ENCODE measurements at places on chromosomes 4 and X. TPM values are rescaled to one million over a fixed set of nuclear protein-coding genes. Genes with fewer than 3 reads are reported as not detected.

PRRG3 gene
- total RNA-seq, result 17.0 TPM

PF4V1 gene
- not detected for total RNA-seq

FOXR2 gene
- not detected for total RNA-seq

CFAP47 gene
- total RNA-seq, result not detected

COL4A5 gene
- total RNA-seq, result 7.4 TPM

GRCh38 chr4:84336964-84337705 is 162.0 kb downstream of the NKX6-1 start:
- no peaks in the 10 kb centered on the region for H3K27me3 ChIP-seq
- H3K4me3 ChIP-seq, result no peak overlapping the region
- H3K4me1 ChIP-seq, result no peaks in the 10 kb centered on the region
- H3K27ac ChIP-seq, result no peak overlapping the region
- no peak for DNase-seq

- H3K27ac ChIP-seq, result peak overlapping the region; percentile 53
- DNase-seq, result no peak
- peaks cover 41% of the 10 kb centered on the region for H3K4me1 ChIP-seq
- no peak overlapping the region for H3K4me3 ChIP-seq
Measured at GRCh38 chr4:151206241-151207005, 70.5 kb upstream of the PRSS48 start.

- DNase-seq, result no peak
- H3K4me1 ChIP-seq, result no peaks in the 10 kb centered on the region
- no peak overlapping the region for H3K4me3 ChIP-seq
- H3K27me3 ChIP-seq, result no peaks in the 10 kb centered on the region
Measured at GRCh38 chrX:104325213-104325585, 70.5 kb upstream of the ESX1 start.

GRCh38 chr4:96227515-96227914 is 387.6 kb downstream of the PDHA2 start:
- H3K4me3 ChIP-seq, result no peak overlapping the region
- H3K27me3 ChIP-seq, result no peaks in the 10 kb centered on the region
- no peak overlapping the region for H3K27ac ChIP-seq
- no peaks in the 10 kb centered on the region for H3K4me1 ChIP-seq
- no peak for DNase-seq
- no peaks in the 10 kb centered on the region for H3K36me3 ChIP-seq

DNA sequence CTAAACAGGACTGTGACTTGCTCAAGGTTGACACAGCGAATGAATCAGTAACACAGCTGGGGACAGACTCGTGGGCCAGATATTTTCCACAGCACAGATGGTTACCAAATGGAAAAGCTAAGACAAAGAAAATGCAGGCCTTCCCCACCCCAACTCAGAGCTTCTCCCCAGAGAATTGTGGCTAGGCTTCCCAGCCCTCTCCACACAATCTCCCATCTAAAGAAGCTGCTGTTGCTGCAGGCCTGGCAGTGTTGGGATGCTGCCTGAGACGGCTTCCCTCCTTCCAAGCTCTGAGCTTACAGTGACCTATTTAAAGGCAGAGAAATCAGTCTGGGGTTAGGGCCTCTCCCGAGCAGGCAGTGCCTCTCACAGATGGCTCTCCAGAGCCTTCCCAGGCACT is 46.5 kb upstream of the PGRMC1 start:
- H3K4me3 ChIP-seq, result no peak overlapping the region
- H3K27me3 ChIP-seq, result no peaks in the 10 kb centered on the region
- H3K4me1 ChIP-seq, result no peaks in the 10 kb centered on the region
- peak overlapping the region; percentile 70 for H3K27ac ChIP-seq
- no peaks in the 10 kb centered on the region for H3K36me3 ChIP-seq

GRCh38 chr4:85489273-85489981 is 14.5 kb downstream of the ARHGAP24 start:
- no peak for DNase-seq
- no peaks in the 10 kb centered on the region for H3K4me1 ChIP-seq
- H3K27ac ChIP-seq, result no peak overlapping the region
- no peak overlapping the region for H3K4me3 ChIP-seq
- H3K27me3 ChIP-seq, result no peaks in the 10 kb centered on the region

DNA sequence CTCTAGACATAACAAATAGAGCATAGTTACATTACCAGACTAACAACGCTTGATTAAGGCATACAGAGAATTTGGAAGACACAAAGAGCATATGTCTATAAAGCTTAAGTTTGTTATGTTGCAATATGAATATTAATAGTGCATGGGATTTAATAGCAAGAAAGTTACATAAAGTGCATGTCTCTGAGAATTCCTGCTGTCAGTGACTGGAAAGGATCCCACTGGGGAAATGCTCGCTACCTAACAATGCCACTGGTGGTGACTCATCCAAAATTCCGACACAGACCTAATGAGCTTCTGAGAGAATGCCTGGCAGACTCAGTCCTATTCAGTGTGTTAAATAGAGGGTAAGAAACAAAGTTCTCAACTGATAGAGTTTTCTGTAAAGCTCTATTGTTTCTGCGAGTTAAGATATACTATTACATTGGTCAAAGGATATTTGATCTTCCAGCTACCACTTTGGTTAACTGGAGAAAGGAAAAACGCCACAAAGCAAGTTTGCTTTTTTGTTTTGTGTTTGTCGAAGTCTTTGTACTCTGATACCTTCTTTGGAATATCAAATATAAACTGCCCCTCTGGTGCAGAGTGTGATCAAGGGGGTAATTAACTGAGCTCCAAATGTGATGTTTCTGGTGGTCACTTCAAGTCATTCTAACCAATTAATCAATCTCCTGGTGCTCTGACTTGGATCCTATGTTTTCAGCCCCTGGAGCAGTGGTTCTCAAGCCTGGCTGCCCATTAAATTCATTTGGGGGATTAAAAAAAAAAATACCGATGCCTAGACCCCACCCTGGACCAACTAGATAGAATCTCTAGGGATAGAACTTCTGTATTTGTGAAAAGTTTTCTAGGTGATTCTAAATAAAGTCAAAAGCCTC is 107.9 kb downstream of the PALLD start:
- no peaks in the 10 kb centered on the region for H3K27me3 ChIP-seq
- peaks cover 13% of the 10 kb centered on the region for H3K4me1 ChIP-seq
- H3K27ac ChIP-seq, result peak overlapping the region; percentile 31
- no peak for DNase-seq
- H3K36me3 ChIP-seq, result no peaks in the 10 kb centered on the region
- H3K4me3 ChIP-seq, result no peak overlapping the region
